ENCODE measurements at places on chromosomes 6 and 20.

- no peak for DNase-seq
Observed at GRCh38 chr6:94769197-94769596, 808.1 kb upstream of the MANEA start.

GRCh38 chr20:54212871-54213270 is 5.0 kb downstream of the PFDN4 start:
- no peak for DNase-seq

DNA sequence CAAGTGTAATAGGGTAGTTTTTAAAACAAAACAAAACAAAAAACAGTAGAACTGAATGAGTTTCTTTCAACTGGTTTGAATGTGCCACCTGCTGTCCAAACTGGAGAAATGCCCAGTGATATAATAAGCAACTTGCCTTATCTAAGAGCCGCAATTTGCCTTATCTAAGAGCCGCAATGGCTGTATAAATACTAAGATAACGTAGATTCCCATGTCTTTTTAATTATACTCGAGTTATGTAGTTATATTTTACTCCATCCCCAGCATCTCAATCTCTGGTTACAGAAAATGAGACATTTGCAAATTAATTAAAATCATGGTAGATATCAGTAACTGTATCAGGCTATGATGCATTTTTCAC is 67.2 kb downstream of the RPP40 start:
- no peak for DNase-seq

DNA sequence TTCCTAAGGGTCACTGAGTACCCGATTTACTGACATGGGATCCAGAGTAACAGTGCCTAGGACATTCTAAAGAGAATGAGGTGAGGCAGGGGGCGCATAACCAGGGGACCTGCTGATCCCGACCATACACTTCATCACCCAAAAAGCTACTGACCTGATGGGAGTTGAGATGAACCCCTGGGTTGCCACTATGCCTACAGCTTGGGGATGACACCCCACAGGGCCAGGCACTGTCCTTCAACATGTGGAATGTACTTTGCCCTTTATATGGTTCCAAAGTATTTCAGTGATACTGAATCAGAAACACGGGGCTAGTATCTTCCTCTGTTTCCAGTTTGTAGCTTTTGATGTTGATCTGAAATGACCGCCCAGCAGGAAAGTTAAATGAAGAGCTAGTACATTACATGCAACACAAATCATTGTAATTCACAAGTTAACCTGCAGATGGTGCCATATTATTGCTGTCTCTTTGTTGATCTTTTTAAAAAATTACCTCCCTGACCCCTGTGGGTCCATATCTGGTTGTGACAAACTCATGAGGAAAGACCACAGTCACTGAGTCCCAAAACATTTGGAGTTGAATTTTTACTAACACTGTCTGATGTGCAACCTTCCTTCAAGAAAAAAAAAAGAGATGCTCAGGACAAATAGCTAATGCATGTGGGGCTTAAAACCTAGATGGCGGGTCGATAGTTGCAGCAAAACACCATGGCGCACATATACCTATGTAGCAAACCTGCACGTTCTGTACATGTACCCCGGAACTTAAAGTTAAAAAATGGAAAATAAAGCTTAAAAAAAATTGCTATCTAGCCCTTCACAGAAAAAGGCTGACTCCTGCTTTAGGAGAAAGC is 42.7 kb upstream of the GCNT2 start:
- DNase-seq = no peak

DNA sequence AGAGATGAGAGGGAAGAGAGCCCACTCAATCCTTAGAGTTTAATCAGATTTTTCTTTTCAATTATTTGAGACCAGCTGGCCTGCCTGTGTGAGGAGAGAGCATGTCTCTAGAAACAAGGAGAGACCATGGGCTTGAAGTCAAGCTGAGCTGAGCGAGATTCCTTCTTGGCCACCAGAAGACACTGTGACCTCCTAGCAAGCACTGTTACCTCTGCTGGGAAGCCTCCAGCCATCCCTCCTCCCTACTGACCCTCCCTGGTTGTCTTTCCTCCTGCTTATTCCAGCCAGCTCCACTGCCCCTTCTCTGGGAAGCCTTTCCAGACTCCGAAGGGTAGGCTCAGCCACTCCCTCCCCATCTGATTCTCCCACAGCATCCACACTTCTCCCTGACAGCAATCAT is 110.0 kb downstream of the SCML4 start:
- DNase-seq = no peak

DNA sequence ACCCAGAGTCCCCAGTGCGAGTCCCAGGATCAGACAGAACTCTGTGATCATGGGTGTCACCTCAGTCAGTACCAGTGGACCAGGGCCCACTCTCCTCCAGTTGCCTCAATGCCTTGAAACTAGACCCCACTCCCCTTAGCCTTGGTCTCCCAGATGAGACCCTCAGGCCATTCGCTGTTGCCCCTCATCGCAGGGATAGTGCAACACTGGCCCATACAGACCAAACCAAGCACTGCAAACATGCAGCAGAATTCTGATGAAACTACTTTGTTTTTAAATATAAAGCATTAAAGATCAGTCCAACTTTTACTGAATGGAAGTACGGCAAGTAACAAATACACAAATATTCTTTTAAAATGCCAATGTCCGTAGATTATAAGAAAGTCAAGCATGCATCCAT is 101.2 kb upstream of the NT5E start:
- no peak for DNase-seq

DNA sequence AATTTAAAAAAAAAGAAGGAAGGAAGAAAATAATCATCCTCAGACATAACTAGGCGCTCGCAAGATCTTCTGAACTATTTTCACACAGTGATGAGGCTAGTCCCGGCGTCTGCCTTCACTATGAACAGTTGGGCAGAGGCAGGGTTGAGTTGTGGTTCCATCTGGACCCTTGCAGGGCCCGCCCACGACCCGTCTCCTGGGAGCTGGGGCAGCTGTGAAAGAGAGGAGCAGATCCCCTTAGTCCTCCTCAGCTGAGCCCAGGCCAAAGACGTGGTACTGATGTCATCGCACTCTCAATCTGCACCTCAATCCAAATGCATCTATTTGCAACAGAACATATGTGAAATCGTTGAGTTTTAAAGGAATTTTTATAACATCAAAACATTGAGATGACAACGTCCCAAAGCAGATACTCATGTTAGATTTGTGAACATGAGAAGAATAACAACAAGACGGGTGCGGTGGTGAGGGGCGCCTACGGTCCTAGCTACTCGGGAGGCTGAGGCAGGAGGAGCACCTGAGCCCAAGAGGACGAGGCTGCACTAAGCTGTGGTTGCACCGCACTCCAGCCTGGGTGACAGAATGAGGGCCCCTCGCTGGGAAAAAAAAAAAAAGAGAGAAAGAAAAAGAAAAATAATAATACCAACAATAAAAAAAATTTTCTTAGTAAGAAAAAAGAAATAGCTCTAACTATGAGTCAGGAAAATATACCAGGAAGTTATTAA is 15.3 kb downstream of the TCFL5 start:
- no peak for DNase-seq

DNA sequence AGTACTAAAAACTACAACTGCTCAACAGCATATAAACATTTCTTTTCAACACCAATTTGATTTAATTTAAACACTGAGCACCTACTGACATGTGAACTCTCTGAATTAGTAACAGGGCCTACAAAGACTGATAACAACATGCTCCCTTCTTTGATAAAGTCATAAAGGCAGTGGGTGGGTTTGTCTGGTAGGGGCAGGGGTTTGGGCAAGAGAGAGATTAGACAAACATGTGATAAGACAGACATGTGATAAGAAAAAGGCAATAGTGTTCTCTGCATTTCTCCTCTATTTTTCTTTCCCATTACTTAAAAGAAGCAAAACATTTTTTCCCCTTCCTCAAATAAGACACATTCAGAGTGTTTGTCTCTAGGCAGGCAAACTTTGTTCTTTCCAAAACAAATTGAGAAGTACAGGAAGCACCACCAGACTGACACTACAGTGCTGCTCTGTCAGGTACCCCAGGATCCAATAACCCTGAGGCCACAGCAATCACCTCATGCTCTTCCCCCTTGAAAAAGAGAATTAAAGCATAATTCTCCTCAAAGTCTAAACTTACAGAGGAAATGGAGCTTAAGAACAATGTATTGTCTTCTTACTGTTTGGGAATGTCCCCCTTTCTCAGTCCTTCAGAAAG is 11.9 kb downstream of the C6orf52 start:
- DNase-seq = no peak

DNA sequence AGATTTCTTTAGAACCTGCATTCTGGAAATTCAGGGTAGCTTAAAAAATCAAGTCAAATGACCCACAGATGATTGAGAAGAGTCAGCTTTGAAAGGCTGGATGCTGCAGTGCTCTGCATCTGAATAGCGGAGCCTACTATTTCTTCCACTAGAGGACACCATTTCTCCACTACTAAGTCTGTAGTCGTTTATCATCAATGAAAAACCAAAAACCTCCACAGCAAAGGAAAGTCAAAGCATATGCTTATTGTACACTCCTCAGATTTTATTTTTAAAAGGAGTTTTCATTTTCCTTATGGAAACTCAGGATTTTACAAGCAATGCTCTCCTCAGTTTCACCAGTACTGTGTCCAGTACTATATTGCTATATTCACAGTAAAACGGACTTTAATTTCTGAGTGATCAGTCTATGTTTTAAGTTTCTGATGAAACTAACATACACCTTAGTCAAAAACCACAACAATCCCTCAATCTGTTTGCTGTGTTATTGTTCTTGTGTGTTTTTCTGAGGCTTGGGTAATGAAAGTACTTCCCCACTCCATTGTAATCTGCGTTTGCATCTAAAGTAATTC is 50.5 kb upstream of the ENPP5 start:
- no peak for DNase-seq

DNA sequence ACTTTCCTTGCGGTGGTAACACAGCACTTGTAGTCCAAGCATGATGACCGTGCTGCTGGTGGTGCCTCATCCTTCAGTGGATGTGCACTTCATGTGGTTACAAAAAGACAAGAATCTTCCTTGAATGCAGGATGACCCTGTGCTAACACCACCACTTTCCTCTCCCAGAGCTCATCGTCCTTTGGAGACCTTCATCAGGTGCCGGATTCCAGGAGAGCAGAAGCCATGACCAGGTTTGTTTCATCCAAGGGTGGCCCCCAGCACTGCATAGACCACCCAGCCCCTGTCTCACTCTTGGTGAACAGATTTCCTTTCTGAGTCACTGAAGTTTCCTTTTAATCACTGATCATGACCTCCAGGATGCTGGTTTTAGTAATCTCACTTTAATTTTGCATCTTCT is 101.2 kb upstream of the SYNDIG1 start:
- no peak for DNase-seq

DNA sequence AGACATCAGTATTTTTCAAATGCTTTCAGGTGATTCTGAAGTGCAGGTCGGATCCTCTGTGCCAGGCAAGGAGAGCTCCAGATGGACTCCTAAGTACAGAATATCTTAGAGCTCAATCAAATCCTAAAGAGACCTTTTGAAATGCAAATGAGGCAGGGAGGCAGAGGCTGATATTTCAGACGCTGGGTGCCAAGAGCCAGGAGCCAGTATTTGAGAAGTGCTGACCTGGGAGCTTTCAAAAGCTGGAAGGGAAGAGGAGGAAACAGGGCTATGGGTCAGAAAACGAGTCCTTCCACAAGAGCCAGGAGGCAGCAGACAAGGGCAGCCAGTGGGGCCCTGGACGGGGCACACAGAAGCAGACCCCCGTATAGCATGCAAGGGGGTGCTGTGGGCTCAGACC is 46.1 kb upstream of the DSN1 start:
- no peak for DNase-seq

- no peak for DNase-seq
Observed at GRCh38 chr6:41370488-41371111, 35.2 kb downstream of the NCR2 start.

DNA sequence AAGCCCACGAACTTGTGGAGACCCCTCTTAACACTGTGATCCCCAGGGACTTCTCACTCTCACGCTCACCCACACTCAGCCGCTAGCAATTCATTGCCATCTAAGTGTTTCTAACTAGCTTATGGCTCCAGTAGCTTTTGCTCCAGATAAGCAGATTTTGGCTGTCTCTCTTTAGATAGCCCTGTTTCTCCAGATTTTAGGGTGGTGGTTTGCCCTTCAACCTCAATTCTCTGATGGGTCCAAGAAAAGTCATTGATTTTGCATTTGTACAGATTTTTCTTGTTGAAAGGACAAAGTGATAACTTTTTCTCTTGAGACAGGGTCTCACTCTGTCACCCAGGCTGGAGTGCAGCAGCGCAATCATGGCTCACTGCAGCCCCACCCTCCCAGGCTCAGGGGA is 41.2 kb downstream of the NR2E1 start:
- DNase-seq = no peak

DNA sequence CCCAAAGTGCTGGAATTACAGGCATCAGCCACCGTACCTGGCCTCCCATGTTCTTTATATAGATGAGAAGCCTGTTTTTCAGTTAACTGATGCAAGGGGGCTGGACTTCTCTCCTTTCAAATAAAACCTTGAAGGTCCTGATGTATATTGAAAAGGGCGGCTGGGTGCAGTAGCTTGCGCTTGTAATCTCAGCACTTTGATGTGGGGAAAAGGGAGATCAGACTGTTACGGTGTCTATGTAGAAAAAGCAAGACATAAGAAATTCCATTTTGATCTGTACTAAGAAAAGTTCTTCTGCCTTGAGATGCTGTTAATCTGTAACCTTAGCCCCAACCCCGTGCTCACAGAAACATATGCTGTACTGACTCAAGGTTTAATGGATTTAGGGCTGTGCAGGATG is 16.1 kb upstream of the SAMHD1 start:
- no peak for DNase-seq

- DNase-seq = no peak
Observed at GRCh38 chr6:81465859-81466258, 286.6 kb downstream of the TENT5A start.

GRCh38 chr6:69878795-69879194 is 12.4 kb downstream of the COL19A1 start:
- DNase-seq = no peak

GRCh38 chr6:24460966-24461365 is 28.4 kb downstream of the GPLD1 start:
- DNase-seq = no peak

All from AG04449 (cell line).